GM23248 (cell line): ENCODE measurements at places on chromosomes 1 and 21. TPM values are rescaled to one million over a fixed set of nuclear protein-coding genes. Genes with fewer than 3 reads are reported as not detected.
A peak's percentile ranks its signal among the peaks of the same experiment; 100 is the strongest.

Gene CELA3B
- not detected in 2 replicates for total RNA-seq

Gene PLEKHA6
- 7.3 and 8.3 TPM in 2 replicates for total RNA-seq

Gene PCAT6
- not detected in 2 replicates for total RNA-seq

GRCh38 chr1:31664528-31664927 lies 19.9 kb upstream of the PEF1 start:
- H3K27ac ChIP-seq = no peak overlapping the region
- no peak for DNase-seq
- H3K36me3 ChIP-seq = no peaks in the 10 kb centered on the region; the same call in 1 of the 2 replicates
- H3K4me1 ChIP-seq = no peaks in the 10 kb centered on the region
- no peak overlapping the region for H3K4me3 ChIP-seq

DNA sequence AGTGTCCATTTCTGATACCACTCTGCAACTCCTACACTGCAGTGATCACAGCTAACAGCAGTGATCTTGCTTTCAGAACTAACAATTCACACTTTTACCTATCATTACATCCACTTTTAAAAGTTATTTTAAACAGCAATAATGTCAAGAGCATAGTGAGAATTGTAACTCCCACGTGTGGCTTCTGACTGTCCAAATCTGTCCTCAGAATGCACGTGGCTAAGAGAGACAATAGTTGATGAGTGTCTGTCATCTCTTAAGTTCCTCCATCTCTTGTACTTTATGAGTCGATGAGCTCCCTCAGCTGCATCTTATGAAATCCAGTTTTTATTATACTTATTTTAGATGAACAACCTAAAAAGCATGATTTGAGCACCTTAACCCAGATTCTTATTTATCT lies 16.5 kb upstream of the CFHR5 start:
- H3K4me1 ChIP-seq = no peaks in the 10 kb centered on the region
- no peak overlapping the region for H3K4me3 ChIP-seq
- H3K27ac ChIP-seq = no peak overlapping the region
- H3K27me3 ChIP-seq = no peaks in the 10 kb centered on the region
- no peaks in the 10 kb centered on the region for H3K36me3 ChIP-seq
- no peak for DNase-seq

- H3K27ac ChIP-seq = peak overlapping the region; percentile 70
- H3K36me3 ChIP-seq = peaks cover 21% of the 10 kb centered on the region
- peaks cover 90% of the 10 kb centered on the region for H3K4me1 ChIP-seq
- no peaks in the 10 kb centered on the region for H3K27me3 ChIP-seq
- DNase-seq = no peak
Measured at GRCh38 chr1:85571181-85571759, 9.3 kb upstream of the CCN1 start.

DNA sequence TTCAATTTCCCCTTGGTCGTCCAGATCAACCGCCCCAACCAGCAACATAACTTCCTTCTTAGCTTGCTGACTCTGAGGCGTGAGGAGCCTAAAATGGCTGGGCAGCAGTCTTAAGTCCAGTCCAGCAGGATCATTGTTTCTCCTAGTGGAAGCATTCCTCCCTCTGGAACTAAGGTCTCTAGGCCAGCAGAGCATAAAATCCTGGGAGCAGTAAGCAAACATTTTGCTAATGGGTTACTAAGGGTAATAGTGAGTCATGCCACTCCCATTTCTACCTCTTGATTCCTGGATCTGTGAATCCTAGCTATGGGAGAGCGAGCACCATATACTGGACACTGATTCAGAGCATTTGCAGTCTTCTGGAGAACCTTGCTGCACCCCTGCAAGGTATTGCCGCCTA lies 59.9 kb downstream of the ADSS2 start:
- peak; percentile 30 for DNase-seq
- H3K36me3 ChIP-seq = no peaks in the 10 kb centered on the region
- no peak overlapping the region for H3K4me3 ChIP-seq
- H3K27ac ChIP-seq = no peak overlapping the region

DNA sequence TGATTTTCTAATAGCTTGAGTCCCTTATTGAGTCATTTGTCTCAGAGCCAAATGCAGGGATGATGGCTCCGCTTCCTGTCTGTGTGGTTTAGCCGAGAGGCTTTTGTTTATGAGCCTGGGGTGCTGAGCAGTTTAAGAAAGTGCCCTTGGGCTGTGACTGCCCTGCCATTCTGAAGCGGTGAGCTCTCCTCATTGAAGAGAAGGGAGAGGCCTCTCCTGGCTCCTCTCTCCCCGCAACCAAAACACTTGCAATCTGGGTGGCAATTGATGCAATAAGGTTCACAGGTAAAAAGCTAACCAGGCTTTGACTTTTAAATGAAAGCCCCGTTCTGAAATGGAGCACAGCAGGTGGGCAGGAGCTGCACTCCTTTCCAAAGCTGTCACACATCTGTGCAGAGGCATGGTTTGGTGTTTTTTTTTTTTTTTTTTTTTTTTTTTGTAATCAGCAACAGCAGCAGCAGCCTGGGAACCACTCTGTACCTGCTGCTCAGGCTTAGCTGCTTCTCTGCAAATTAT lies 403.7 kb downstream of the SIPA1L2 start:
- H3K27ac ChIP-seq = no peak overlapping the region
- no peaks in the 10 kb centered on the region for H3K27me3 ChIP-seq
- no peak overlapping the region for H3K4me3 ChIP-seq
- H3K36me3 ChIP-seq = no peaks in the 10 kb centered on the region
- DNase-seq = peak; percentile 73

DNA sequence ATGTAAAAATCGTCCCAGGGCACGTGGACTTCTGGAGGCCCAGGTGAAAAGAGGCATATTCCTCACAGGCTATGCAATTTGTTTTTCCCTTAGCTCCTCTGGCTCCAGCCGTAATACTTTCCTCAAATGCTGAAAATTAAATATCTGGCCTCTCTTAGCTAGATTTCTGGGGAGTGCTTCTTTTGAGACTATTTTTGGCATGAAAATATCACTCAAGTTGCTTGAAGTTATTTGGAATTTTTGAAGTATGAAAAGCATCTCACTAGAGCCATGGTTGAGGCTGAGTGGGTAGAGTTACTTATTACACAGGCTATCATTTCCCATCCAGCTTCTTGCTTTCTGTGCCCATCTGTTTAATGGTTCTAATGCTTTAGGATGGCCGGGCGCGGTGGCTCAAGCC lies 59.7 kb downstream of the MYOM3 start:
- no peaks in the 10 kb centered on the region for H3K27me3 ChIP-seq
- H3K27ac ChIP-seq = no peak overlapping the region
- no peak overlapping the region for H3K4me3 ChIP-seq
- no peaks in the 10 kb centered on the region for H3K36me3 ChIP-seq

- H3K36me3 ChIP-seq = no peaks in the 10 kb centered on the region; the same call in 1 of the 2 replicates
- peaks cover 26% of the 10 kb centered on the region for H3K4me1 ChIP-seq
- H3K4me3 ChIP-seq = 0 out of 2 replicates have a peak overlapping the region, but pooled peaks have one; percentile 73
- DNase-seq = no peak
Measured at GRCh38 chr1:11923069-11923826, 3.0 kb downstream of the KIAA2013 start.

DNA sequence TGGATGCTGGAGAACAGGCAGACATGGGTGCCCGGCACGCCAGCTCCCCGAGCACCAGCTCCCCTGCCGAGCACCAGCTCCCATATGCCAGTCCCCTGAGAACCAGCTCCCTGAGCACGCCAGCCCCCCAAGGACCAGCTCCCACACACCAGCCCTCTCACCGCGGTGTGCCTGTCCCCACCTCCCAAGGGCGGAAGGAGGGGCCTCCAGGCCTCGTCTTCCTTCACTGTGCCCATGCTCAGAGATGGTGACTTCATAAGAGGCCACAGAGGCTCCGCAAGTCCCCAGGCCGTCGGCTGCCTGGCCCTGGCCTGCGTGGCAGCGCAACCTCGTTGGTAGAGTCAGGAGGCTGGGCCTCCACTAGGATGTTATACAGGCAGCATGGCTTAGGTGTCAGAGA lies 69.1 kb downstream of the AGPAT3 start:
- no peaks in the 10 kb centered on the region for H3K4me1 ChIP-seq
- H3K27me3 ChIP-seq = no peaks in the 10 kb centered on the region
- no peak overlapping the region for H3K4me3 ChIP-seq
- no peaks in the 10 kb centered on the region for H3K36me3 ChIP-seq
- no peak for DNase-seq

DNA sequence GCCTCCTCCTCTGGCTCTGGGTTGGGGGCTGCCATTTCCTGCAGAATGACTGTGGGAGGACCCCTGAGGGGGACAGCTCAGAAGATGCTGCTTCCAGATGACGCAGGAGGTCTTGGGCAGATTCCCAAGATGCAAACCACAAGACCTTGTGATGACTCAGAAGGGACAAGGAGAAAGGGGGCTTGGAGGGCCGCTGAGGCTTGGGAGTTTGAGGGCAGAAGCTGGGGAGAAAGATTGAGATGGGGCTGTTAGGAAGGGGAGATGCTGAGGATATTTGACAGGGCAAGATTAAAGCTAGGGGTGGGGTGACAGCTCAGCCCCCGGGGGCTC lies 7.5 kb downstream of the PTPRU start:
- no peaks in the 10 kb centered on the region for H3K27me3 ChIP-seq
- peaks cover 5% of the 10 kb centered on the region; the same call in 1 of the 2 replicates for H3K4me1 ChIP-seq
- no peaks in the 10 kb centered on the region for H3K36me3 ChIP-seq
- DNase-seq = peak; percentile 78
- no peak overlapping the region for H3K27ac ChIP-seq
- no peak overlapping the region for H3K4me3 ChIP-seq
